ENCODE measurements at places on chromosomes 5 and 9.

GRCh38 chr5:130616161-130616560 is 548.9 kb downstream of the HINT1 start:
- no peak for DNase-seq

GRCh38 chr5:101431201-101431600 is 528.1 kb upstream of the ST8SIA4 start:
- no peak for DNase-seq

DNA sequence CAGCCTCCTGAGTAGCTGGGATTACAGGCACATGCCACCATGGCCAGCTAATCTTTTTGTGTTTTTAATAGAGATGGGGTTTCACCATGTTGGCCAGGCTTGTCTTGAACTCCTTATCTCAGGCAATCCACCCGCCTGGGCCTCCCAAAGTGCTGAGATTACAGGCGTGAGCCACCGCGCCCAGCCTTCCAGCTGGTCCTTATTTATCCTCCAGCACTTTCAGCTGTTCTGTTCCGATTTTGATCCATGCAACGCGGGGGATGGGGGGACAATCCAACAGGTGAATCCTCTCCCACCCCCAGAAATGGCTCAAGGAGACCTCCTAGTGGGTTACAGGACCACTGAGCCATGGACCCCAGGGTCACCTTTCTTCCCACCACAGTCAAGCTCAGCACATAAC is 14.7 kb upstream of the CDKN2AIPNL start:
- no peak for DNase-seq

- DNase-seq = no peak
Observed at GRCh38 chr5:160477266-160477970, 55.8 kb downstream of the PTTG1 start.

- DNase-seq = no peak
Observed at GRCh38 chr5:111422245-111422644, 90.1 kb downstream of the STARD4 start.
